Stimulated activated CD8-positive, alpha-beta memory T cell treated with anti-CD3 and anti-CD28 coated beads, Interleukin-7, amount 100 ng/mL, for 1 hour (primary cell): ENCODE measurements at places on chromosomes 5 and 9.

DNA sequence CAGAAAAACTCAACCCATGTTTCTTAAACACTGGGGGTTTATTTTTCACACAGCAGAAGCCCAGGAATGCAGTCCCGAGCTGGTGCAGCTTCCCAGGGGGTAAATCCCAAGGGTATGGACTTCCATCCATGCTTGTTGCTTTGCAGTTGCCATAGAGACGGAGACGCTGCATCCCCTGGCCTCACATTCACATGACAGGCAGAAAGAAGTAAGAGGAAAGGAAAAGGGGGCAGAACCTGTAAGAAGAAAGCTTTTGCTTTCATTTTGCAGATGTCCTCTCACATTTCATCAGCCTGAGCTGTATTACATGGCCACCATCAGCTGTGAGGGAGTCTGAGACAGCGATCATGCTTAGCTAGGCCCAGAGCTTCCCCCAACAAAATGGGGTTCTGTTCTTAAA lies 321.0 kb downstream of the AGTPBP1 start:
- no peak for DNase-seq

DNA sequence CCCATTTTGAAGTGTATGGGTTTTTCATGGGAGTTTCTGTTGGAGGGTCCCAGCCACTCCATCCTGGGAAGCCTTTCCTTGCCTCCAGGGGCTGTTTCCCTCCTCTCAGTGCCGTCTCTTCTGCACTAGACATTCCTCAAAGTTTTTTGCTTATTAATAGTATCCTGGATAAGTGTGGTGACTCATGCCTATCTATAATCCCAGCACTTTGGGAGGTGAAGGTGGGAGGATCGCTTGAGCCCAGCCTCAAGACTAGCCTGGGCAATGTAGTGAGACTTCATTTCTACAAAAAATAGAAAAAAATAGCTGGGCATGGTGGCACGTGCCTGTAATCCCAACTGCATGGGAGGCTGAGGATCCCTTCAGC lies 43.1 kb downstream of the RALGPS1 start:
- DNase-seq, result no peak

DNA sequence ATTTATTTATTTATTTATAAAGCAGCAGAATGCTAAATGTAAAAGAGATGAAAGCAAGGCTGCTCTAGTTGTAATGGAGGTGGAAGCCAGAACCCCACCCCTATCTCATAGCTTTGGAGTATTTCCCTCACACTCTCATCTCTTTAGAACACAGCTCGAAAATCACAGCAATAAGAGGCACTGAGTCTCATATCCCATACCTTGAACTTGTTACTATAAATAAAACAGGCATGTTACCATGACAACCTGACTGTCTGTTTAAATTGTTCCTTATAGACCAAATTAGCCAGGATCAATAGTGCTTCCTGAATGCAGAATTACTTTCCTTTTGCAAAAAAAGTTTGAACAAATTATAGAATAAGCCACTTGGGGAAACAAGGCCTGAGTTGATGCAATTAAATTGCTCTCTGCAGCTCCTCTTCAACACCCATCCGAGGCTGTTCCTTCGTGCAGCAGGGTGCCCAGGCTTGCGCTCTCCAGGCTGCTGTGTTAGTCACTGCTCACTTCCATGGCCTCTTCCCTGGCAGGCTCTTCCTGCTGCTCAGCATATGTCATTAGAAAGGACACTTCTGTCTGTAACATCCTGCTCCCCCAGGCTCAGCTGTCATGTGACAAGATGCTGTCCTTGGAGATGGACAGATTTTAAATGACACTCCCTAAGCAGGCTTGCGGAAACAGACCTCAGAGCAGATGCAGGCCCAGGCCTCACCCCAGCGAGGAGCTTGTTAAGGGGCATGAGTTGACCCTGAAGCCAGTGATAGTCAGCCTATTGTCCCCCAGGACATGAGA lies 120.2 kb downstream of the CARTPT start:
- no peak for DNase-seq

GRCh38 chr5:161851691-161852299 lies 3.9 kb downstream of the GABRA1 start:
- DNase-seq, result no peak

DNA sequence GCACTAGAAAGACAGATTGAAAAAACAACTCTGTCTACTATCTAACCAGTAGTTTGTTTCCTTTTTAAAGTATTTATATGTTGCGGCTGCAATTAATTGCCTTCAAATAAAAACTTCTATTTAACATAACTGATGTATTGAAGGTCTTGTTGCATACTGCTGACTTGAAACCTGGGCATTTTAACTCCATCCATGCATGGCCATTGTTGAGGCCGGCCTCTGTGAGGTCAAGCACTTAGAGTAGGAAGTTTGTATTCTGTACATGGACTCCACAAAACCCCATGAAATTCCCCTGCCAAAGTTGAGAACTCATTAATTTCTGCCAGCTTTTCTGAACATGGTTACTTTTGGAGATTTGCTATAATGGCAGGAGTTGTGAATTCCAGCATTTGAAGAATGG lies 150.6 kb downstream of the GAS1 start:
- no peak for DNase-seq

DNA sequence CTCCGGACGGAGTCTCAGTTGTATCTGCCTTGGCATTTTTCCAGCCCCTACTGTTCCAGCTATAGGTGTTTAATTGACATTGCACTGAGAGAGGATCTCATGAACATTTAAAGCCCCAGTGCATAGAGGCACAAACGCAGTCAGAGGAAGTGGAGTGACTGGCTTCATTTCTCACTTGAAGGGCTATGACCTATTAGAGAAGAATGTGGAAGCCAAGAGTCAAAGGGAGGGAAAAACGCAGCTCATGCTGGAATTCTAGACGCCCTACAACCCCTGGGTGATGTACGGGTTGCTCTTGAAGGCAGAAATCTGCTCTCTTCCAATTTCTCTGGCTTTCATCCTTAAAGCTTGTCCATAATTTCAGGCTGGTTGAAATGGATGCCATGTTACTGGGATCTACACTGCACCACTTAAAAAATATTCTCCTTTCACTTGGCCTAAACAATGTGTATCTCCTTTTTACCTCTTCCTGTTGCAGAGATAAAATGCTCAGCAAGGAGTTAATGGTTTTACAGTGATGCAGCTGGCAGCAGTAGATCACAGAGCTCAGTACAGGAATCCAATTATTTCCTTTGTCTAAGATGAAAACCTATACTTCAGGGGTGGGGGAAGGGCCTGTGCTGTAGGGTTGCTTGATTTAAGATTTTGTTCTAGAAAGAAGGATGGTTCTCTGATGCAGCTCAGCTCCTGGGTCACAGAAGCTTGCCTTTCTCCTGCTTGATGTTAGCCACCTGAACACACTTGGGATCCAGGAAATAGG lies 61.8 kb upstream of the MAMDC2 start:
- no peak for DNase-seq

DNA sequence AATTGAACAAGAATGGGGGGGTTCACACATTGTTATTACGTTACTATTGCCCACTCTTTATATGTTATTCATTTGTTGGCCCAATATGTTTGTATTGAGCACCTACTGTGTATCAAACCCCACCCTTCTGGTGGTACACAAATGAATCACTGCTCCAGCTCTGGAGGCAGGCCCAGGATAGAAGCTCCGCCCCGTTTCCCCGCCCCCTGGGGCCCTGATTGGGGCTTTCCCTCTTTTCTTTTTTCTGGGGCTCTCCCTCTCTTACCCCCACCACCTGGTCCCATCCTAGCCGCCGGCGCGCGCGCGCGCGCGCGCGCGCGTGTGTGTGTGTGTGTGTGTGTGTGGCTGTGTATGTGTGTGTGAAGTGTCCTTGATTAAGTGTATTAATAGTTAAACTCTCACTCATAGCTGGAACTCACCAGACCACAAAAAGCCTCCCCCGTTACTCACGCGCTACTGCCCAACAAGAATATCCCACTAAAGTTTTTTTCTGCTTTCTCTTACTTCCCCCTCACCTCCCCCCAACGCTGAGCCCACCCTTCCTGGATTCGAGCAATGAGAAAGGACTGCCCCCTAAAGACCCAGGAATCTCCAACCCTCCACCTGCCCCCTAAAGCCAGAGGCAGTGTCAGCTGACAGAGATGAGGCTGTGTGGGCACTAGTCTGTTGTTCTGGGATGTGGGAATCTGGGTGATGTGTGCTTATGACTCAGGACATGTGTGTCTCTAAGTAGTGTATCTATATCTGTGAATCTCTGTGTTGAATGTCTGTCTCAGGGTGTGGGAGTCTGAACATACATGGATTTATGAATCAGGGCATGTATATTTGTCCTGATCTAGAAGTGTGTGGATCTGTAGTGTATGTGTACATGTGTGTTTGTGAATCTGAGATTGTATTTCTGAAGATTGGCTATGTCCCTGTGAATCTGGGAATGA lies 4.0 kb downstream of the CXXC5 start:
- peak; percentile 46 for DNase-seq

DNA sequence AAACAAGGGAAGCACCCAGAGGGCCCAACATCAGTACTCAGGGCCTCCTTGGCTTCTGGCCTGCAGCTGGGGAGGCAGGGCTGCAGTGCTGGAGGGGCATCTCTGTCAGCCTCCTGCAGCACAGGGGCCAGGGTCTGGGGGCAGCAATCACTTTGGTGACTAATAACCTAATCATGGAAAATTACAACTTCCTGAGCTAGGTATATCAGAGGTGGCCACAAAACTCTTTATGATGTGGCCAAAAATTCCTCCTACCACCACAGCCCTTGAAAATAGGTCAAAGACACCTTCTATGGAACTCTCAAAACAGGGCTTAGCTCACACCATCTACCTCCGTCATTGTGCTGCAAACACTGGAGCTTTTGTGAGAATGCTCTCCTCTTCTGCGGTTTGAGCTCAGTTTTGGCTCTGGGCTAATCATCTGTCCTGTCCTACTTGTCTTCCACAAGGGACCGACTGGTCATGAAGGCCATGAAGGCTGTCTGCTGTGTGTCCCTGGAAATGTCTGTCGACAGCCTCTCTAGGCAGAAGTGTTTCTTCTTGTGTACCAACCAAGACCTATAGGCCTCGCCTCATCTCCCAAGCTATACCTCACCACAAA lies 28.6 kb downstream of the CSF2 start:
- DNase-seq, result peak; percentile 20

DNA sequence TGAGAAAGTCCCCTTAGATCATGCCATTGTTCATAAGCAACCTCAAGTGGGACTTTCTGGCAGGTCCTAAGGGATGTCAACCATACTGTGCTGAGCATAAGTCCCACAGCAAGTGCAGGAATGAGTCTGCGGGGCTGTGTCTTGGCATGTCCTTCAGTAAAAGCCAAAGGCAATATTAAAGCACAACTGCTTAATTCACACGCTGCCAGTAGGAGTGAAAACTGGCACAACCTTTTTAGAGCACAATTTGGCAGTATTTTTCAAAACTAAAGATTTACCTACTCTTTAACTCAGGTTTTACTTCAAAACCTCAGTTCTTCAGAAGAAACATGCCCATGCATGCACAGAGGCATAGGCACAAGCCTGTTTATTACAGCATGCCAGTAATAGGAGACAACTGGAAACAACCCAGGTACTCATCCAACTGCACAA lies 24.4 kb upstream of the SMAD5 start:
- no peak for DNase-seq

DNA sequence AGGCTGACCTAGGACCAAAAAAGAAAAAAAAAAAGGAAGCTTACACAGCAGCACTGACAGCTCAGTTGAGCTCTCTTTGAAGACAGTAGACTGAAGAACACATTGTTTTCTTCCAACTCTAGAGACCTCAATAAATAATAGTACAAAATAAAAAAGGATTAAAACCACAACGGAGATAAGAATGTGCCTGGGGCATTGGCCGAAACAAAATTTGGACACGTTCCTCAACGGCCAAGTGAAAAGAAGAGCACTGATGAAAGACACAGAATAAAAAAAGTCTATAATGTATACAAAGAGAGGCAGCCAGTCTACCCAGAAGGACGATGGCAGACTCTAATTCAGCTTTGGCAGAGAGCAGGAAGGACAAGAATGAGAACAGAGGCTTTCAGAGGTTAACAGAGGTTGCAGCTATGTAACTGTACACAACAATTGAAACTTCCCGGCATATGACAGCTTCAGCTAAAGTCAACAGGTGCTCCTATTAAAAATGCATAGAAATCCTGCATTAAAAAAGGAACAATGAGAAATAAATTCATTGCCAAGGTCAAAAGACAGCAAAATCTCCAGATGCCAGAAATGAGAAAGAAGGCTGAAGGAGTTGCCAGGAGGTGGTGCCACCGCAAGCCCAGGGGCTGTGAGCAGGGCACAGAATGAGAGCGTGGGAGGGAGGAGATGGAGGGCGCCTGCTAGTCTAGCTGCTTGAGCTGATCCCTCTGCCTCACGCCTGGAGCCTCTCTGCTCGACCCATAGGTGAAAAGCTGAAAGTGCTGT lies 113.9 kb downstream of the DCP2 start:
- no peak for DNase-seq

GRCh38 chr5:153718713-153719112 lies 228.2 kb downstream of the GRIA1 start:
- no peak for DNase-seq
